ENCODE measurements at places on chromosomes 12 and 14. TPM values are rescaled to one million over a fixed set of nuclear protein-coding genes. Genes with fewer than 3 reads are reported as not detected.

The KRT73 gene
- total RNA-seq = 0.25 TPM

The TAS2R30 gene
- 3.8 TPM for total RNA-seq

The KRT83 gene
- total RNA-seq = not detected

The OTX2 gene
- not detected for total RNA-seq

The POTEM gene
- not detected for total RNA-seq

The CERS5 gene
- 67.9 TPM for total RNA-seq

The MUCL1 gene
- not detected for total RNA-seq
